ENCODE measurements at places on chromosomes 6 and 20.

DNA sequence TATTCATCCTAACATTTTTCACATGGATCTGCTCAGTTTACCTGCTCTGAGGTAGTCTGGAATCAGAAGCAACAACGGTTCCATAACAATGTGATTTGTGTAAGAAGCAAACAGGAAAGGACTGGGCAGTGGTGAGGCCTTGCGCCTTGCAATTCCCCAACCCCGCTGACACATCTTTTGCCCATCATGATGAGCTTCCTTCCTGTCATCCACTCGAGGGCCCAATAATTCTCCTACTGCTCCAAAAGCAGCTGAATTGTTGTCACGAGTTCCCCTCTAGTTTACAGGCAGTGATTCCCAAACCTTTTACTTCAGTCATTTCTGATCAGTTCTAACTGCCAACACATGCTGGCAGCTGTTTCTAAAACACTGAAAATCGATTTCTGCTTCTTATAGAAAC, 22.9 kb downstream of the STX7 start:
- DNase-seq = no peak

GRCh38 chr20:22394583-22394982, 189.8 kb downstream of the FOXA2 start:
- DNase-seq = no peak

- DNase-seq = no peak
Measured at GRCh38 chr20:46895906-46896242, 1.2 kb downstream of the EYA2 start.

DNA sequence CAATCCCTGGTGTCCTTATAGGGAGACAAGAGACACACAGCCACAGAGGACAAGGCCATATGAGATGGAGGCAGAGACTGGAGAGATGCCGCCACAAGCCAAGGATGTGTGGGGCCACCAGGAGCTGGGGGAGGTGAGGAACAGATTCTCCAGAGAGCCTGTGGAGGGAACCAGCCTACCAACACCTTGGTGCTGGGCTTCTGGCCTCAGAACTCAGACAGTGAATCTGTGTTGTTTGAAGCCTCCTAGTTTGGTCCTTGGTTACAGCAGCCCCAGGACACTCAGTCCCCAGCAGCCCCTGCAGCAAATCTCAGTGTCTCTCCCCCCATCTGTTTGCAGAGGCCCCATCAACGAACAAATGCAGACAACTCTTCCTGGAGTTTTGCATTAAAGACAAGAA, 73.2 kb upstream of the BHLHE23 start:
- no peak for DNase-seq

GRCh38 chr20:47546184-47547033, 44.7 kb downstream of the NCOA3 start:
- no peak for DNase-seq

DNA sequence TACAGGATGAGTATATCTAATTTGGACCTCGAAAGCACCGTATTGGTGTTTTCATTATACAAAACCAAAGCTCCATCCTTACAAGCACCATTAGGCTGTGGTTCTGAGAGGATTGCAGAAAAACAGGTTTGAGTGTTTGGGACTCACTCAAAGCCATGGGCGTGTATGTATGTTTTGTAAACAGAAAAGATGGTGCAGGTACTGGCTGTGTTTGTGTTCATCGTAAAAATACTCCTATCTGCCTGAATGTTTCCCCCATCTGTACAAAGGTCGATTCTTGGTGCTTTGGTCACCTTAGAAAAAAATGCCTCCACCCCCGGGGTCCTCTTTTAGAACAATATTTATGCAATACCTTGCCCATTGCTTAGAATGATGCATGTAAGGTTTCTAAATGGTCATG, 286.6 kb downstream of the TSHZ2 start:
- DNase-seq = no peak
